ENCODE measurements at places on chromosomes 1 and 21.

DNA sequence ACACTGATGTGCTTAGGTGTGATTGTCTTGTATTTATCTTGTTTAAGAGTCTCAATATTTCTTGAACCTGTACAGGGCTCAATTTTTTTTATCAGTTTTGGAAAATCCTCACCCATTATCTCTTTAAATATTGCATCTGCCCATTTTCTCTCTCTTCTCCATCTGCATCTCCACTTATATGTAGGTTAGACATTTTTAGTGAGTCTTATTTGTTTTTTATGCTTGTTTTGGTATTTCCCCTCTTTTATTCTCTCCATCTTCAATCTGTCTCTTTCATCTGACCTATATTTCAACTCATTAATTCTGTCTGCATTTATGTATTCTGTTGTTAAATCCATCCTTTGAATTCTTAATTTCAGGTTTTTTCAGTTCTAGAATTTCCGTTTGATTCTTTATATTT lies 32.9 kb upstream of the SHCBP1L start:
- DNase-seq, result no peak

DNA sequence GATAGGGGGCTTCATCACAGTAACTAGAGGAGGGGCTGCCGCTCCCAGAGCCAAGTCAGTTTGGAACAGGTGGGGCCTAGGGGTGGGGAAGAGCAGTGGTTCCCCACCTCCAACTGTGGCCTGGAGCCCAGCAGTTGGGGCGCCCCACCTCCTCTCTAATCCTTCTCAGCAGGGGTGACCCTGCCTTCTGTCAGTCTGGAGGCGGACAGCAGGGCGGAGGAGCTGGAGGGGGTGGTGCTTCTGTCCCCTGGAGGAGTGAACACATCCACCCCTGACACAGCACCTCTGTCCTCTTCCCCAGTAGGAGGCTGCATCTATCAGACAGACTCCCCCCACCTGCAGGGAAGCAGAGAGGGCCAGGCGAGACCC lies 73.8 kb downstream of the MRPL37 start:
- DNase-seq, result peak; percentile 82

DNA sequence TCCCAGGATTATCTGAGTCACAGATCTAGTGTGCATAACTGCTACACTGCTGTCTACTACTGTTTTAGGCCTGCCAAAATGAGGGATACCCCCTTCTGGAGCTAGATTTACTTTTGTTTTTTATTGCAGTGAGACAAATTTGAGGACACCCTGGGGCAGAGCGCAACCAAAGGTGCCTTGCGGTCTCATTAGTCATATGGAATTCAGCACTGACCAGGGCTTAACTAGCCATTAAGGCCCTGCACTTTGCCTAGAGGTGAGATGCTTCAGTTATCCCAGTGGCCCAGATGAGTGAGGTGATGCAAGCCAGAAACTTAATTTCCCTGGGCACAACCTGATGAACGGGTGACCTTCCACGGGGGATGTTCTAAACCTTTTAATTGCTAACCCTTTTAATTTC lies 998 bp upstream of the SPAG17 start:
- peak; percentile 21 for DNase-seq

DNA sequence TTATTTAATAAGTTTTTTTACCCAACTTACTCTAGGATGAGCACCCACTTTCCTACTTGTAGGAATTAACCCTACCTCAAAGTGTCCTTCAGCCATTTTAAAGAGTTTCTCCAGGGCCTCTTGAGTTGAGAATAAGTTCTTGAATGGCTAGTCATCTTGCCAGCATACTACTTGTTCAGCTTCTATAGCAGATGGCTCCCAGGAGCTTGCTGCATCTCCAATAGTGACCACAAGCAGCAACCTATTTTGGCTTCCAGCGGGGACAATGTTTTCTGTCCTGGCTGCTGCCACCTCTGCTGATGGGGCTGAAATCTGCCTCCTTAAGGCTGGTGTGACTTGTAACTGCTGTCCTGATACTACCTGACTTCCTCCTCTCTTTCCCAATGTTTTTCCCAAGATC lies 20.8 kb upstream of the PIK3R3 start:
- no peak for DNase-seq

DNA sequence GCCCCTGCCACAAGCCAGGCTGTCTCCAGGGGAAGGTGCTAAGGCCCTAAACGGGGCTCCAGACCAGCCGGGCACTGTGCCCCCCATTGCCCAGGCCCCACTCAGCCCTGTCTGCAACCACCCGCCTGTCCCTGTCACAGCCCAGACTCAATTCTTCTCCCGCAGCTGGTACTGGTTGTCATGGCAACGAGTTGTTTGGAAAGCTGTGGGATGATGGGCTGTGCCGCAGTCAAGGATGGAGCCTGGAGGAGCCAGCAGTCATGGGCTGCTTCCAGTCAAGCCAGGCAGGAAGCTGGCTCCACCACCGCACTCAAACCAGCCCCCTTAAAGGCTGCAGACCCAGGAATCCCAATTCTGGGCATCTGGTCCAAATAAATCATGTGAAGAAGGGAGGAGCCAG lies 4.2 kb downstream of the SPOCD1 start:
- DNase-seq, result peak; percentile 92

DNA sequence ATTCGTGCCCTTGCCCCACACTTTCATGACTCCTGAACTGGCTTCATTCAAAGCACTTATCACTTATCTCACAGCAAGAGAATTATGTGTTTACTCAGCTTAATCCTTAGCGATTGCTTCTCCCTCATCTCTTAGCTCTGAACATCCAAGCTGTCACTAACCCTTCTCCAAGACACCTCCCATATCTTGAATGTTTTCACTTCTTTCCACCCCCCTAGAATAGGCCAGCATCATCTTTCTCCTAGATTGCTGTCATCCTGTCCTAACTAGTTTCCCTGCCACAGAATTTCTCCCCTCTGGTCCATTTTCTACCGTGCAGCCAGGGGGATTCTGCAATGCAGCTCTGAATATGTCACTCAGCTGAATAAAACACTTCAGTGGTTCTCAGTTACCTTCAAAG lies 68.6 kb upstream of the SPATA6 start:
- peak; percentile 18 for DNase-seq

GRCh38 chr1:238954865-238955264 lies 431.5 kb upstream of the CHRM3 start:
- peak; percentile 8 for DNase-seq

GRCh38 chr1:156489935-156490293 lies 10.7 kb downstream of the MEF2D start:
- DNase-seq, result no peak

GRCh38 chr1:27098431-27099134 lies 56.3 kb downstream of the SLC9A1 start:
- no peak for DNase-seq

GRCh38 chr1:169610108-169610507 lies 19.8 kb downstream of the SELP start:
- peak; percentile 68 for DNase-seq

DNA sequence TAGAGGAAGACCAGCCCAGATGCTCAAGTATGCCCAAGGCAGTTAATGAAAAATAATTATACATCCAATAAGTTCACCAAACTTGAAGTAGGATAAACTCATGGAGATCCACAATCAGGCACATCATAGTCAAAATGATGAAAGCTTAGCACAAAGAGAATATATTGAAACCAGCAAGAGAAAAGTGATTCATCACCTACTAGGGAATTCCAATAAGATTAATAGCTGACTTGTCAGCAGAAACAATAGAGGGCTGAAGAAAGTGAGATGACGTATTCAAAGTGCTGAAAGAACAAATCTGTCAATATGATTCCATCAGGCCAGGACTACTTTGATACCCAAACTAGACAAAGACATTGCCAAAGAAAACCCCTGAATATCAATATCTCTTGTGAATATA lies 251.7 kb upstream of the BEND5 start:
- no peak for DNase-seq

GRCh38 chr1:76481672-76482071 lies 385.6 kb upstream of the ST6GALNAC5 start:
- no peak for DNase-seq

GRCh38 chr1:100834777-100835660 lies 59.6 kb downstream of the EXTL2 start:
- peak; percentile 89 for DNase-seq

DNA sequence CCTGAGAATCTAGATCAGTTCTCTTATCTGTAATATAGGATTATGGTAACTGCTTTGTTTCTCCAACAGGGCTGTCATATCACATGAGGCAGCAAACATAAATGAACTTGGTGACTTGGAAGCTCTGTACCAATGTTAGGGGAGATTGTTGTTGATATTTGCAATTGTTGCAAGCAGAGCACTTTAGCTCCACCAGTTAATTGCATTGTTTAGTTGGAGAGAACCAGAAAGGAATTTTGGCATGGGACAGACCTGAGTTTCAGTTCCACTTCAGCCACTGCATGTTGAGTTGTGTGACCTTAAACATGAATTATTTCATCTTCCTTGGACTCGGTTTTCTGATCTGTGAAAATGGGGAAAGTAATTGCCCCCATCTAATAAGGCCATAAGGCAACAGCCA lies 142.3 kb upstream of the JUN start:
- no peak for DNase-seq

DNA sequence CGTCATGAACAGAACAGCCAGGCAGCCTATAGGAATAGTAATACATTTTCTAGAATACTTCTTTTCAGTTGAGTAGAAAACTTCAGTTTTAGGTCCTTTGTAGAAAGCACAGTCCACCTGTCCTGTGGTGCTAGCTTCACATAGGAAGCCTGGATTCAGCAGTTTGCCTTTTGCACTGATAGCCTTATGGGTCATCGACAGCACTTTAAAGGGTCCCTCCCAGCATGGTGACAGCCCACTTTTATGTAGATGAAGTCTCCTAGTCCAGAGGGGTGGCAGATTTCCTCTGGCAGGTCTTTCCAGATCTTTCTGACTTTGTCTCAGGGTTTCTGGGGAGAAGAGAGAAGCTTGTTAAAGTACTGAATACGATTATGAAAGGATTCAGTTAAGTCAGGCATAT lies 161.4 kb upstream of the TNR start:
- peak; percentile 61 for DNase-seq

DNA sequence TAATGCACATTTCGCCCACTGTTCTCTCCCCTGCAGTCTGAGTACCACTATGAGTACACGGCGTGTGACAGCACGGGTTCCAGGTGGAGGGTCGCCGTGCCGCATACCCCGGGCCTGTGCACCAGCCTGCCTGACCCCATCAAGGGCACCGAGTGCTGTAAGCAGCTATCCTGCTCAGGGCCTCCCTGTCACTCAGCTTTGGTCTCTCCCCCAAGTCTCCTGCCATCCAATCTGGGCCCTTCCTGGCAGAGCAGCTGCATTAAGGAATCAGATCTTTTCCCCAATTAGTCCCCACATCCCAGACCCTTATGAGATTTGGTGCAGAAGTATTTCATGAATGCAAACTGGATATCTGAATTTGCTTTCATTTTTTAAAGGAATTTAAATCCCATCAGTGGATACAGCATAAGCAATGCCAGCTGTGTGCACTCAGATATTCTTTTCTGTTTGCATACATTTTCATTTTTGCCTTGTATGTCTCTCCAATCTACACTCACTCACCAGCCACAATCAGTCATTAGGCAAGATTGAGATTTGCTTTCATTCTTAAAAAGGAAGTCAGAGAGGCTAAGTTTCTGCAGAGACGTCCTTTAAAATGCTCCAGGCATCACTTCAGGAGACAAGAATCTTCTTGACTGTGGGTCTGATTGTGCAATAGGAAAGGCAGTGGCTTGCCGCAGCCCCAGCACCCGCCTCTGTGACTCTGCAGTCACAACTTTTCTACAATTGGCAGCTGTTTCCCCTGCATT lies 48.1 kb downstream of the ELAPOR1 start:
- DNase-seq, result peak; percentile 33

GRCh38 chr1:112975336-112975735 lies 19.3 kb upstream of the SLC16A1 start:
- peak; percentile 25 for DNase-seq

DNA sequence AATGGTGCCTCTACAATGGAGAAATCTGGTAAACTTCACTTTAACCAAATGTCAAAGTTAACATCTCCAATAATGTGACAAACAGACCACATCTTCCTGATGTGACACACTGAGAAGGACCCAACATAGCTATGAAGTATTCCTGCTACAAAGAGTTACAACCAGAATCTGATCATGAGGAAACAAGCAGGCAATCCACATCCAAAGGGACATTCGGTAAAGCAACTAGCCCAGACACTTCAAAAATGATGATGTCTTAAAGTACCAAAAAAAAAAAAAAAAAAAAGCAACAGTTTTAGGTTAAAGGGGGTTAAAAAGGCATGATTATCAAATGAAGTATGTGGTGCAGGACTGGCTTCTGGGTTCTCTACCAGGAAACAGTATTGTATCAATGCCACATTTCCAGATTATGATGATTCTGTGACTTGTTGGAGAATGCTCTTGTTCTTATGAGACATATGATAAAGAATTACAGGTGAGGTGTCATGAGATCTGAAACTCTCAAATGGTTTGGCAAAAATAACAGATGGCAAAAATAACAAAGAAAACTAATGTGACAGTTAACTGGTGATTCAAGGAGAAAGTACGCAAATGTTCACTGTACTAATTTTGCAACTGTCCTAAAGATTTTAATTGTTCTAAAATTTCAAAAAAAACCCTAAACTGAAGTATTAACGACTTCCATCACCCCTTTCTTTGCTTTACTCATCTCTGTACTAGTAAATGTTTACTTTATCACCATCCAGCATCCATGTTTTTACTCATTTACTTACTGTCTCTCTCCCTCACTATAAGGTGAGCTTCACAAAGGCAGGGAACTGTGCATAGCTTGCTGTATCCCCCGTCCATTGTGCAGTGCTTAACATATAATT lies 2.8 kb downstream of the CD58 start:
- no peak for DNase-seq

DNA sequence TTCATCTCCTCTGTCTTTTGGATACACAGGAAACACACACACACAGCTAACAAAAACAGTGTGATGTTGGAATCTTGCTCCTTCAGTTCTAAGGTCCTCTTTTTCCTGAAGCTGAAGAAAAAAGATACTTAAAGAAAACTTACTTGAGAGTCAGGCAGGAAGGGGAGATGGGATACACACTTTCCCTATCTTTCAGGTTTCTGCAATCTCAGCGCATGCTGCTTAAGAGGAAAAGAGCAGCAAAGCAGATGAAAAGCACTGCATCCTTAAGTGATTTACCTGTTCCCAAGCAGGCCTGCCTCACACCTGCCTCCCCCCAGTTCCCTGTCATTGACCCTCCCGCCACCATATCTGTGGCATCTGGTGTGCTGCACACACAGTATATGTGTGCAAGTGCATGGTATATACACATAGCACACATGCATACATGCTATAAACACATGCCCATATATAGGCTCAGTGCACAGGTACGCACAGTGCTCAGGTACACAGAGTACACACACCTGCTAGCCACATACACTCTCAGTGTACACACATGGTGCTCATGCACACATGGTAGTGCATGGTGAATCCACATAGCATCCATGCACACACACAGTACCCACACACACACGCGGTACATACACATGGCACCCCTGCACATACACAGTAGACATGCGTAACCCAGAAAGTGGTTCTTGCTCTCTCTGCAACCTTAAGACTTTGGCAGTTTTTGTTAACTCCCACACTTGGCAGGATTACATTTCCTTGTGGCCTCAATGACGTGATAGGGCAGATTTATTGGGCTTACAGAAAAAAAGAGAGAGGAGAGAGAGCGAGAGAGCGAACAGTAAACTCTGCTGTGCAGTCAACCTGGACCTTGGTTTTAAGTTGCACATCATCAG lies 166.9 kb downstream of the TOMM20 start:
- no peak for DNase-seq

Data from mesendoderm (in vitro differentiated cells).